ENCODE measurements at places on chromosomes 1 and 21.

DNA sequence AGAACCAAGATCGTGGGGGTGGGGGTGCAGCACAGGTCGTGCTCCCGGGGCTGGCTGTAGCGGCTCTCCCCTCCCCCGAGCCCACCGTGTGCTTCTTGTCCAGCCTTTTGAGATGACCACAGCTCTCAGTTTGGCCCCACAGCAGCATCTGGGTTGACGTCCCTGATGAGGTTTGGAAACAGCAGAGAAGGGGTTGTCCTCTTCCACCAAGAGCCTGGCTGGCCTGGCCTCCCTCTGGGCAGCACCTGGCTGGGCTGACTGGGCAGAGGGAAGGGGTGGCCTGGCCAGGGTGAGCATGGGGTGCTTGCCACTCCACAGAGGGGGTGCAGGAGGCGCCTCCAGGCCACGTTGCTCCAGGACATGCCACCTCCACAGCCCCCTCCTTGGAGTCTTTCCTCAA lies 61.5 kb downstream of the SKI start:
- DNase-seq = no peak

DNA sequence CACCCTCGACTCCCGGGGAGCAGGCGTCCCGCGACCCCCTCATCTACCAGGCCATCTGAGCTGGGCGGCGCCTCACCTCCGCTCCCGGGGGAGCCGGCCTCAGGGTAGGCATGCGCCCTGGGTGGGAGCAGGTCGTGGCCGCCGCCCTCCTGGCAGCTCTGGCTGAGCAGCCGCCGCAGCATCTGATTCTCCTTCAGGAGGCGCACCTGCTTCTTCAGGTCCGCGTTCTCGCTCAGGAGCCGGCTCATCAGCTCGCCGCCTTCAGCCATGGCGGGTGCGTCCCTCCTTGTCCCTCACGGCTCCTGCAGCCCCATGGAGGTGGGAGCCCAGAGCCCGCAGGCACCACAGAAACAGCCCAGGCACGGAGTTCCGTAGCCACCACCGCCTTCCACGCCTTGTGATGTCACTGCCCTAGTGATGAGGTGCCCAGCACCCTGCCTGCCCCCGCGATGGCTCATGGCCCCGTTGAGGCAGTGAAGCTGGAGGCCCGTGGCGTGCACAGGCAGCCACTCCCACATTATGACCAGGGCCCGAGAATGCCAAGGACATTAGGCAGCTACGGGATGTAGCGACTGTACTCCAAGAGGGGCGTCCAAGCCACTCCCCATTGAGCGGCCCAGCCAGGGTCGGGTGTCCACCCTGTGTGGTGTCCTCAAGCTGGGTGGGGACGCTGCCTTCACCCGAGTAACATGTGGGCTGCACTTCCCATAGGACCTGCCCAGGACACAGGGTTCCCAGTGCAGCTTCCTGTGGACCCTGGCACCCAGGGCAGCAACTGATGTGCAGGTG lies 1.5 kb downstream of the SPATC1L start:
- DNase-seq = no peak

DNA sequence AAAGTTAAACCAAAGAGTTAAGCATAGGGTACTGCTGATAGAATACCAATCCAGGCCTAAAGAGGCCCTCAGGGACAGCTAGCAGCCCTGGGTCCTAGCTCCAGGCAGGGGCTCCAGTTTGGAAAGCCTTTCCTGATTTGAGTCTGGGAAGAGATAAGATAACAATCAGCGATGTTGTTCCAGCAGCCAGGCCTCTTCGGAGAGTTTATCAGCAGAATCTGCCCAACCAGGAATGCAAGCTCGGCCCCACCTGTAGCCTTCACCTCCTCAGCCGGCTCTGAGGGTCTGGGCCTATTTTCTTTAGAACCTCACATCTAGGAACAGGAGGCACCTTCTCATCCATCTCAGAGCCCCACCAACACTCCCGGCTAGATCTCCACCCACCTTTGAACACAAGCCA lies 42.6 kb downstream of the PLEKHA6 start:
- no peak for DNase-seq

GRCh38 chr1:231844986-231845502 lies 218.5 kb downstream of the DISC1 start:
- peak; percentile 18 for DNase-seq

- no peak for DNase-seq
These were observed 42.6 kb upstream of the PIGV start for GRCh38 chr1:26745191-26745590.

GRCh38 chr1:248824301-248824700 lies 1.4 kb downstream of the SH3BP5L start:
- no peak for DNase-seq

DNA sequence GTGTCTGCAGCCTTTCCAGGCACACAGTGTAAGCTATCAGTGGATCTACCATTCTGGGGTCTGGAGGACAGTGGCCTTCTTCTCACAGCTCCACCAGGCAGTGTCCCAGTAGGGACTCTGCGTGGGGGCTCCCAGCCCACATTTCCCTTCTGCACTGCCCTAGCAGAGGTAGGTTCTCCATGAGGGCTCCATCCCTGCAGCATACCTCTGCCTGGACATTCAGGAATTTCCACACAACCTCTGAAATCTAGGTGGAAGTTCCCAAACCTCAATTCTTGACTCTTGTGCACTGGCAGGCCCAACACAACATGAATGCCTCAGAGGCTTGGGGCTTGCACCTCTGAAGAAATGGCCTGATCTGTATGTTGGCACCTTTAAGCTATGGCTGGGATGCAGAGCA lies 6.8 kb downstream of the CRYZ start:
- DNase-seq = no peak

GRCh38 chr1:162327788-162328165 lies 48.9 kb downstream of the SPATA46 start:
- no peak for DNase-seq

DNA sequence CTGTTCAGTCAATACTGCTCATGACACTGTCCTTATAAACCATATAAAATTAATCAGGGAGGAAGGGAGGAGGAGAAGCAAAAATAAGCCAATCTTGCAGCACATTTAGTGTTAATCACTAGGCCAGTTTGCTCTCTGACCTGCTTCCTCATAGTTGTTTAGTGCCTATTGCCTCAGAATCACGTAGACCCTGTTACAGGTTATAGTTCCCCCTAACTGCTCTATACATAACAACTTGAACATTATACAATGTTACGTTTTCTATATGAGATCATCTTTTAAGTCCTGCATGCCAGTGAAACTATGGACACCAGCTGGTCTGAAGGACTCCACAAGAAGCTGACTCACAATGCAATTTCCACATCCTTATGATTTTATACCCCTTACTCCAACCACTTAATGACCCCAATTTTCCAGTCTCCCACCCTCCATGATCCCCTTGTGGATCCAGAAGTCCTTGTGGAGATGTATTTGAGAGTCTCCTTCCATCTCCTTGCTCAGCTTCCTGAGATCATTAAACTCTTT lies 34.9 kb upstream of the TACSTD2 start:
- DNase-seq = no peak

GRCh38 chr1:213015099-213016050 lies at the start of gene ANGEL2:
Gene ANGEL2, minus strand, starts transcription at chr1:213015867. Its CDS starts 196 bp downstream, at chr1:213015671.
- DNase-seq = peak; percentile 93

DNA sequence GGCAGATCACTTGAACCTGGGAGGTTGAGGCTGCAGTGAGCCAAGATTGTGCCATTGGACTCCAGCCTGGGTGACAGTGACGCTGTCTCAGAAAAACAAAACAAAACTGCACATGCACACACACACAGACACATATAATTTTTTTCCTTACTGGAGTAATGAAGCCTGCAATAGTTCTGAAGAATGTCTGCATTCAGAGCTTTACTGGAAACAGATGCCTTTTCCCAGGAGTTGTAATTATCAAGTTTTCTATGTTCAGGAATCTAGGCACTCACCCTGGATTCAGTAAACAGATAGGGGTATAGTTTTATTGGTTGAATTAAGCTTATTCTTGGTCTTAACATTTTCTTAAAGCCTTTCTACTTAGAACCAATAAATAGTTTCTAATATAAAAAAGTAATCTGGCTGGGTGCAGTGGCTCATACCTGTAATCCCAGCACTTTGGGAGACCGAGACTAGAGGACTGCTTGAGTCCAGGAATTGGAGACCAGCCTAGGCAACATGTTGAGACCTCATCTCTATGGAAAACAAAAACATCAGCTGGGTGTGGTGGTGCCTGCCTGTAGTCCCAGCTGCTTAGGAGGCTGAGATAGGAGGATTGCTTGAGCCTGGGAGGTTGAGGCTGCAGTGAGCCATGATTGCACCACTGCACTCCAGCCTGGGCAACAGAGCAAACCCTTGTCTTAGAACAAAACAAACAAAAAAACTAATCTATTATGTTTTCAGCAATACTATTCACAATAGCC lies 15.8 kb downstream of the SPEN start:
- DNase-seq = no peak

DNA sequence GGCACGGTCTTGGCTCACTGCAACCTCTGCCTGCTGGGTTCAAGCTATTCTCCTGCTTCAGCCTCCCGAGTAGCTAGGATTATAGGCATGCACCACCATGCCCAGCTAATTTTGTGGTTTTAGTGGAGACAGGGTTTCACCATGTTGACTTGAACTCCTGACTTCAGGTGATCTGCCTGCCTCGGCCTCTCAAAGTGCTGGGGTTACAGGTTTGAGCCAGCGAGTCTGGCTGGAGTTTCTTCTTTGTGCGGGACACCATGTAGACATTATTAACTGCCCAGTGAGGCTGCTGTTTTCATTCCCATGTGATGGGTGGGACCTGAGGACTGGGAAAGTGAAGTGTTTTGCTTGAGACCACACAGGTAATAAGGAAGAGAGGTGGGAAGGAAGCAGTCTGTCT lies 23.3 kb downstream of the PLA2G5 start:
- no peak for DNase-seq

- DNase-seq = no peak
These were observed 12.3 kb downstream of the SERTAD4 start for GRCh38 chr1:210244746-210245367.

GRCh38 chr1:147336291-147336690 lies 93.8 kb downstream of the CHD1L start:
- DNase-seq = no peak

DNA sequence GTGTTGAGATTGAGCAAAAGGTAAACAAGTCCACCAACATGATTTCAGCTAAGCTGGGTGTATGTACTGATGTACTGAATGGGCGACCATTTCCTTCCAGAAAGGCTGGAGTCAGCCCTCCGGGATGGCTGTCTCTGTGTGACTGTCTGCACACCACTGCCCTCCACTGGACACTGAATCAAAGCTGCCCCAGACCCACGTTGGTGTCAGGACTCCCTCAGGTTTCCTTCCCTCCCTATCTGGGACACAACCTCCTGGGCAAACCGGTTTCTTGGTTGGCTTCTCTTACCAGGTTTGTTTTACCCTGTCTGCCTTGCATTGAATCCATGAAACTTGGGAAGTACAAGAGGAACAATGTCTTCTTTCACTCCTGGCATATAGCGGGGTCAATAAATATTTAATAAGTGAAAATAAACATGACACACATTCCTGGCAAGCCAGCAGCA lies 5.3 kb upstream of the SRP9 start:
- DNase-seq = peak; percentile 19
